Fibroblast of lung (primary cell): ENCODE measurements at places on chromosomes 7 and 10. TPM values are rescaled to one million over a fixed set of nuclear protein-coding genes. Genes with fewer than 3 reads are reported as not detected.

DNA sequence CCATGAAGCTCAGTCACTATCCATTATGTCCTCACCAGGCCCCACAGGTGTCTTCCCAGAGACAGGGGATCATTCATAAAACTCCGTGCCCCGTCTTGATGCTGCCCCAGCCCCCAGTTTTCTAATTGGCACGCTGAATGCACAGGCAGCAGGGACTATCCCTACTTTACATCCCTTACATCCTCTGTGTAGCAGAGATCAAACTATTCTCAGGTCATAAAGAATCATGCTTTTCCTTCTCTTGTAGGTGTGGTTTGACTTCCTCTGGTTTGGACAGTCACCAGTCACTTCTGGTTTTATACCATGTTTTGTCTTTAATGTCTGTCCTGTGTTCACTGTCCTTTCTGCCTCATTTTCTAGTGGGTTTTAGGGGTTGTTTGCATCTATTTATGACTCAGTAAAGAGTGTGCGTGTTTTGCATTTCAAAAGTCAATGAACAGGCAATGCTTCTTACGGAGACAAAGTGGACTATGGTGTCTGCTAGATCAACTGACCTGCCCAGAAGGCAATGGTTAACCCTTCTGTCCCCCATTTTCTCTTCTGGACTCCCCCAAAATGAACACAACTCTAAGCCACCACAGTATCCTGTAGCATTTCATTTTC lies 140.4 kb upstream of the NPVF start:
- DNase-seq, result no peak

- DNase-seq, result no peak
Measured at GRCh38 chr7:1124816-1125602, 35.0 kb downstream of the ZFAND2A start.

DNA sequence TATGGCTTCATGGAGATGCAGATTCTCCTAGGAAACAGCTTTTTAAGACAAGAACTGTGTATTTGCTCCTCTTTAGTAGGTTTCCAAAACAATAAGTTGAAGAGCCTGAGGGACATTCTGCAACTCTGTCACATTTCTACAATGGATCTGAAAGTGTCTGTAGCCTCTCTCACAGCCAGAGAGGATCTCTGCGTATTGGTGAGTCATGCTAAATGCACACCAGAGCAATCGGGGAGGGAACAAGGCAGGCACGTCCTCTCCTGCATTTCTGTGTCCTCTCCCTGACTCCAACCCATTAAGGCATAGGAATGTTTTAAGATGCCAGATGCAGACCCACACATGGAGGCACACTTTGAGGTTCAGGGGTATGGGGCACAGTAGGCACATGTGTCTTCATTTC lies 1126.4 kb upstream of the GHITM start:
- no peak for DNase-seq

GRCh38 chr7:4766666-4767519 lies 8.5 kb upstream of the AP5Z1 start:
- DNase-seq, result no peak

DNA sequence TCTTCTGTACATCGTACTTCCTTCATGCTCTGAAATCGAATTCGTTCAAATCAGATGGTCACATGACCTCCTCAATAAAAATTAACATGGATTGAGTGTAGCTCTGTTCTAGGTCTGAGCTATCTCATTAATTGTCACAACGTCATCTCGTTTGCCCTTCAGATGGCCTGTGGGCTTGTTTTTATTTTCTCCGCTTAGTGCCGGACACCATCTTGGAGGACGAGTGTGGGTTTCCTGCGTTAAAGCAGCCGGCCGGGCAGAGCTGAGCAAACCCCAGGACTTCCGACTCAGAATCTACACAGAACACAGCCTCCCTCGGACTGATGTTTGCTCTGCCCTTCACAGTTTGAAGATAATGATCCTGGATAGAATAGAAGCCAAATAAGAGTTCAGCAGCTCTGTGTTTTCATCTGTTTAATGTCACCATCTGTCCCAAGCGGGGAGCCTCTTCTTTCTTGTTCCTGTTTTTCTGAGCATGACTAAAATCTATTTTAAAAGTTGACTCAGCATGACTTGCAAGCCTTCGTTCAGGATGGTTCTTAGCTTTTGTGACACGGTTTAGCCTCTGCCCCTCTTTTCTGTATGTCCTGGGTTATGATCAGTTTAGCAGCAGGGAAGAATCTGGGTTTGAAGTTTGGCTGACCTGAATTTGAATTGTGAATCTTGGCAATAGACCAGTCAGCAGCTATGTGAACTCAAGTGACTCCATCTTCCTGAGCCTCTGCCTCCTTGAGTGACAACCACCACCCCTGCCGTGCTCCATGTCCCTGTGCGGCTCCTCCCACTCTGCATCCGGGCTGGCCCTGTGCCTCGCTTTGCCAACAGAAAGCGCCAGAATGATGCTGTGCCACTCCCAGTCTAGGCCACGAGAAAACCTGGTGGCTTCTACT lies 30.6 kb upstream of the GALNTL5 start:
- no peak for DNase-seq

DNA sequence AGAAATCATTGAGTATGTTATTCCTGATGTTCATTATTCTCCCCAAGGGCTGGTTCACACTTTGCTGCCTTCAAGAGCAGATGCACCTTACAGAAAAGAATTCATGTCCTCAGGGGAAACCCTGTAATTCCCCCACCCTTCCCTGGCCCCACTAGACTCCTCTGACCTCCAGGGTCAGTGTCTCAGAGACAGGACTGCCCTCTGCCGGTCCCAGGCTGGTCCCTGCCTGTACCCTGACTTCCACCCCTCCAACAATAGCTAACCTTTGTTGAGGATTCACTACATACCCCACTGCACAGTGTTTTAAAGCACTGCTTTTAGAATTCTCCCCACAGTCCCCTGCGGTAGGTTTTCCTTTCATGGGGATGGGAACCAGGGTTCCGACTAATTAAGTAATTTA lies 4.4 kb upstream of the SEPHS1 start:
- DNase-seq, result no peak

- DNase-seq, result no peak
Measured at GRCh38 chr7:90239050-90239449, 5.9 kb upstream of the CFAP69 start.

DNA sequence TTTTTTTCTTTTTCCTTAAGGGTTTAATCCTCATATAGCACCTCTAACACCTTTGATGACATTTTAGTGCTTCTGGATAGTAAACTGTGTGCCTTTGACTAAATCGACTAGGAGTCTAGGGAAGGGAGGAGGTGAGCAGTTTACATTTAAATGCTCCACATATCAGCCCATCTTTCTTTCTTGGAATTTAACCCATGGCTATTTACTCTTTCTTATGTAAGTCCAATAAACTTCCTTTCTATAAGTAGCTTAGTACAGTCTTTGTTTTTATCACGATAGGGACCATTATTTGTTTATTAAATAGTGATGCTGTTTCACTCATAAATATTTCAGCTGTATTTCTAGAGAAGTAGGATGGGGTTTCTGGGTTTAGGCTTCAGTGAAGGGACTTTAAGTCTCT lies 669.9 kb downstream of the AUTS2 start:
- DNase-seq, result no peak

- DNase-seq, result peak; percentile 58
Measured at GRCh38 chr7:94643771-94644545, 12.0 kb downstream of the SGCE start.

GRCh38 chr7:20745702-20746101 lies 41.0 kb downstream of the SP8 start:
- no peak for DNase-seq

DNA sequence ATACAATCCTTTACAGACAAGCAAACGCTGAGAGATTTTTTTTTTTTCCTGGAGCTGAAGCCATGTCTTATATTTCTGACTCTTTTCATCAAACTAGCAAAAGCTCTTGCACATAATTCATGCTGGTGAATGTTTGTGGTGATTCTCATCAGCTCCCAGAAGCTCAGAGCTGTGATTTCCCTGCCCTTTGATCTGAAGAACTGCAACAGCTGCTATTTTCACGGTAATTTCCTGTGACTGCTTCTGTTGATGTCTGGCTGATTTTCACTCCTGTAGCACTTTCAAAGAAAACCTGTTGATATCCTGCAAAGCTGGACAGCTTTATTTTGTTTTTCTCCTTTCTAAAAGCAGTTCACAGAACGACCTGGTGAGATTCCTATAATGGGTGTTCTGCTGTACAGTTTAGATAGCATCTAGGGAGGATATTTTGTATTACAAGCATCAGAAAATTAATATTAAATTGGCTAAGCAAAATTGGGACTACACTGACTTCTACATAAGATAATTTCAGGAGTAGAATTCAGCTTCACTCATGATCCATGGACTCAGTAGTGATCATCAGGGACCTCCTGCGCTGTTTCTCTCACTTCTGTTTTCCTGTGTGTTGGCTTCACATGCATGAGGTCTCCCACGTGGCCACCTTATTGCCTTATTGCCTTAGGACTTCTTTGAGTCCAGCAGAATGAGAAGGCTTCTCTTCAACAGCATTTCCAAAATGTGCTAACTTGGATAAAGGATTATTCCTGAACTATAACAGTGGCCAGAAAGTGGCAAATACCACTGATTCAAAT lies 1111.6 kb upstream of the SORCS1 start:
- DNase-seq, result peak; percentile 1

GRCh38 chr7:69309601-69310000 lies 288.7 kb upstream of the AUTS2 start:
- no peak for DNase-seq

DNA sequence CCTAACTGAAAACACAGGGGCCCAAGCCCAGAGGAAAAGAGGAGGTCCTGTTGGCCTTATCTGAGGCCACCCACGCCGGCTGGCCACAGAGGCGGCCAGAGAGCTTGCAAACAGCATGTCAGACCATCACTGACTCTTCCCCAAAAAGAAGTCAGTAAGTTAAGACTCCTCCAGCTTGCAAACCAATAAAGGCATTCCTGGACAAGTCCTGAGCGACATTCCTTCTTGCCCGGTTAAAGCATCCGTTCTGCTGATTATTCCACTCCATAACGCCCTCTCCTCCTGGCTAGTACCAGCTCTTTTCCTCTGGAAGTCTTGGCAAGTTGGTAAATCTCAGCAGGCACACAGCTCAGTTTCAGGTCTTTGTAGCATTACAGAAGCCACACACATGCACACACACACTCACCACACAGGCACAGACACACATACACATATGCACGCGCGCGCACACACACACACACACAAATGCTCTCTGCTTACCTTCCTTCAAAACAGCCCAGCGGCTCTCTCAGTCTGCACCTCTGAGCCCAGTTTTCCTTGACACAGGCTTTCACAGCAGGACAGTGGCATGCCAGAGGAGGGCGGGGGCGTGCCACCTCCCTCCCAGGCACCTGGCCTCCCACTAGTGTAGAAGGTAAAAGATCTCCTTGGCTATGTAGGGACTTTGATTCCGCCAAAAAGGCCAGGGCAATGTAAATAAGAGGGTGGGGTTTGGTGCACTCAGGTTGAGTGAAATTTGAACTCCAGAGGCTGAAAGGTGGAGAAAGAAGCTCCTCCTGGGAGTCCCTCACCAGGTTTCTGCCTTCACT lies 201.4 kb downstream of the TNS3 start:
- DNase-seq, result peak; percentile 90

Gene WASHC2C
- total RNA-seq, result 34.9 and 64.1 TPM in 2 replicates

Gene CYP26C1
- under 0.01 TPM in 2 replicates for total RNA-seq

Gene MSMB
- total RNA-seq, result not detected in 2 replicates

Gene AKR1C4
- total RNA-seq, result not detected in 2 replicates

Gene VPS37D
- total RNA-seq, result 6.2 and 6.8 TPM in 2 replicates

Gene METTL27
- total RNA-seq, result 4.9 and 15.7 TPM in 2 replicates

Gene GHRHR
- not detected in 2 replicates for total RNA-seq

Gene CYP3A4
- total RNA-seq, result 0.17 TPM in 1 of 2 replicates, not detected in the other
